ENCODE measurements at places on chromosomes 7 and 10.
A peak's percentile ranks its signal among the peaks of the same experiment; 100 is the strongest.

- no peak for DNase-seq
Measured at GRCh38 chr7:30511973-30512662, 7.5 kb upstream of the GGCT start.

GRCh38 chr10:4127518-4128315, 342.7 kb upstream of the KLF6 start:
- no peak for DNase-seq

DNA sequence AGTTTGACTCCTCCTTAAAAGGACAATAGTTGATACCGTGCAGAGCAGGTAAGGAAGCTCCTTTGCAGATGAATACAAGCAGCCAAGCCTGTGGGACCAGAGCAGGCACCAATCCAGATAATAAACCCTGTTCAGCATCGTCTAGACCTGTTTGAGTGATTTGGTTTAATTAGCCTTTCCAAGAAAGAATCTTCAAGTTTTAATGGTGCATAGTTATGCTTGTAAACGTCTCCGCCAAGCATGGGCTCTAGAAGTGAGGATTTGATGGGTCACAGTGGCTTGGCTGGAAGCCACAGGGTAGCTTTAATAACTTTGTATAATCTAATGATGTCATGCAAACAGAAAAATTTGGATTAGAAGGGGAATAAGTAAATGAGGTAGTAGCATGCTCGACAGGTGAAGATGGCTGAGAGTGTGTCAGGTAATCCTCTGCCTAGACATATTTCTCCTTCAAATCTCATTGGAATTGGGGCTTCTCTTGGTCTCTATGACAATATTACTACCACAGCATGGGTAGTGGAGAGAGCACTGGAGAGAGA, 188.4 kb downstream of the DYNC1I1 start:
- no peak for DNase-seq

- no peak for DNase-seq
Measured at GRCh38 chr10:69180525-69181204, 631 bp downstream of the SUPV3L1 start.

- DNase-seq, result no peak
Measured at GRCh38 chr7:55160539-55160938, 141.7 kb downstream of the EGFR start.

- DNase-seq, result peak; percentile 87
Measured at GRCh38 chr7:35037526-35038341, 449 bp upstream of the DPY19L1 start.

GRCh38 chr7:91431601-91432000, 167.4 kb downstream of the FZD1 start:
- no peak for DNase-seq

GRCh38 chr7:480531-481218, 39.0 kb downstream of the PDGFA start:
- DNase-seq, result no peak

- no peak for DNase-seq
Measured at GRCh38 chr10:11713186-11713743, 28.9 kb upstream of the ECHDC3 start.

DNA sequence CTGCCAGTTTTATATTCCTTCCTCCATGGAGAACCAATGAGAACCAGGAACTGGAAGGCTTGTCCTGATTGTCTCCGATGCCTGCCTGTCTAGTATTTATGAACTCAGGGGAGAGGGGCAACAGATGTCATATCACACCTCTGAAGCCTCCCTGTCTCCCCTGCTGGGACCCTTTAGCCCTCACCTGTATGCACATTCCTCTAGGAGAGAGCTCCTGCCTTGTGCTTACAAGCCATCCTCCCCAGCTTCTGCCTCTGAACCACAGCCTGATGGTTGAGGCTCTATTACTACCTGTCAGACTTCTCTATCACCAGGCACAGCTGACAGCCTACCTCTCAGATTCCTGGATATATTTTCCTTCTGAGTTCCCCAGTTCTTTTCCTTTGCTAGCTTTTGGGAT, 5.9 kb upstream of the FAM131B start:
- no peak for DNase-seq

DNA sequence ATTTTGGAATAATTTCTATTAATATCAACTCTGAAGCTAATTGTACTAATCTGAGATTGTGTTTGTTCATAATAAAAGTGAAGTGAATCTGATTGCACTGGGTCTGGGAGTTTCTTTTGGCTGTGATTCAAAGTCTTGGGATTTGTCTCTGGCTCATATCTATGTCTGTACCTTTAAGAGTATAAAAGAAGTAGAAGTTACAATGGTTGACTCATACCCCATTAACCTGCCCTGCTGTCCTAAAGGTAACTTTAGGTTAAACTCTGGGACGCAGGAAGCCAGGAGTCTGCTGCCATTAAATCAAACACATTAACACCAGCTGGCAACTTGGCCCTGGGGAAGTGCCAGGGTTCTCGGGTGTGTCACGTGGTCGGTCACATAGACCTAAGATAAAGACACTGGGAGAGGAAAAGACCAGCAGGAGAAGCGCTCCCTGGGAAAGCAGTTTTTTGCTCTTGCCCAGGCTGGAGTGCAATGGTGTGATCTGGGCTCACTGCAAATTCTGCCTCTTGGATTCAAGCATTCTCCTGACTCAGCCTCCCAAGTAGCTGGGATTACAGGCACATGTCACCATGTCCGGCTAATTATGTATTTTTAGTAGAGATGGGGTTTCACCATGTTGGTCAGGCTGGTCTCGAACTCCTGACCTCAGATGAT, 17.8 kb downstream of the SCD start:
- DNase-seq, result no peak

- DNase-seq, result no peak
Measured at GRCh38 chr7:142939226-142939910, at the start of gene LLCFC1. TSS of gene LLCFC1 (plus strand) at chr7:142939484. CDS start at chr7:142939622, 138 bp downstream.

DNA sequence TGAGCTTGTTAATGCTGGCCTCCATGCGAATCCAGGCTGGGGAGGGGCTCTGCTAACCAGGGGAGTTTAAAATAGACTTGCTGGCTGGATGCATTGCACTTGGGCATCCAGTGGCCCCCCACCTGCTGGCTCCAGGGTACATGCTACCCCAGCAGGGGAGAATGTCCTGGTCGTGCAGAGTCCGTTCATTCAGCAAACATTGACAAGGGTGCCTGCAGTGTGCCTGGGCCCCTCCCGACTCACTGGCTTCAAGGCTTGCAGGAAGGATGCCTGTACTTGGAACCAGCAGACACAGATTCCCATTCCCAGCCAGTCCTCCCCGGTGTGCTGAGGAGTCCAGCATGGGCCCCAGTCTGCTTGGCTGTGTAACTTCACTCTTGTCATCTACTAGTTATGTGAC, 1.5 kb downstream of the SLC29A3 start:
- no peak for DNase-seq

DNA sequence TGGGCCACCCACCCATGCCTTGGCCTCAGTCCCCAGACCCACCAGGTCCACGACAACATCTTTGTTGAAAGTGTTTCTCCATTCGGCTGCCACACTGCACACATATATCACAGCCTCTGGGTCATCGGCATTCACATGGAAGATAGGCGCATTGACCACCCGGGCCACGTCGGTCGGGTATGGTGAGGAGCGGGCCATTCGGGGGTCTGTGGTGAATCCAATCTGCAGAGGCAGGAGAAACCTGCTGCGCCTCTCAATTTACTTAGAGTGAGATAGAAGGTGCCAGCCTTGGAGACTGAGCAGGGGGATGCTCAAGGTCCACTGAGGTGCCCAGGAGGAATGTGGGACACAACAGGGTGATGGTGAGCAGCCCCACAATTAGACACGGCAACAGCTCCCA, 16.4 kb downstream of the OGDHL start:
- no peak for DNase-seq

- no peak for DNase-seq
Measured at GRCh38 chr10:78331391-78331922, 297.8 kb downstream of the RPS24 start.

- no peak for DNase-seq
Measured at GRCh38 chr10:68756766-68757165, 35.7 kb downstream of the CCAR1 start.

DNA sequence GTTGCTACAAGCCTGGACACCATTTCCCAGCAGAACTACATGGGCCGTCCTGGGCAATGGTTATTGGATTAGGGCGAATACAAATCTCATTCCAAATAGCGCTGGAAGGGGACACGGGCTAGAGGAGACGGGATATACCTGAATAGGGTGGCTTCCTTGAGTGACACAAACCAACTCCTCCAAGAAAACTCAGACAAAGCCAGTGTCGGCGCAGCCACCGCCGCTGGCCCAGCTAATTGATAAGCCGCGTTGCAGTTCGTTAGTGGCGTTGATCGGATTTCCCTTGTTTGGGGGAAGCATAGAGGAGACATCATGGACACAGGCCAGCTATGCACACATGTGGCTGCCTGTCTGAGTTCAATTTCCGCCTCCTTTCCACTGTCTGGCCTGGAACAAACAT, 55.7 kb downstream of the EBF3 start:
- DNase-seq, result no peak

DNA sequence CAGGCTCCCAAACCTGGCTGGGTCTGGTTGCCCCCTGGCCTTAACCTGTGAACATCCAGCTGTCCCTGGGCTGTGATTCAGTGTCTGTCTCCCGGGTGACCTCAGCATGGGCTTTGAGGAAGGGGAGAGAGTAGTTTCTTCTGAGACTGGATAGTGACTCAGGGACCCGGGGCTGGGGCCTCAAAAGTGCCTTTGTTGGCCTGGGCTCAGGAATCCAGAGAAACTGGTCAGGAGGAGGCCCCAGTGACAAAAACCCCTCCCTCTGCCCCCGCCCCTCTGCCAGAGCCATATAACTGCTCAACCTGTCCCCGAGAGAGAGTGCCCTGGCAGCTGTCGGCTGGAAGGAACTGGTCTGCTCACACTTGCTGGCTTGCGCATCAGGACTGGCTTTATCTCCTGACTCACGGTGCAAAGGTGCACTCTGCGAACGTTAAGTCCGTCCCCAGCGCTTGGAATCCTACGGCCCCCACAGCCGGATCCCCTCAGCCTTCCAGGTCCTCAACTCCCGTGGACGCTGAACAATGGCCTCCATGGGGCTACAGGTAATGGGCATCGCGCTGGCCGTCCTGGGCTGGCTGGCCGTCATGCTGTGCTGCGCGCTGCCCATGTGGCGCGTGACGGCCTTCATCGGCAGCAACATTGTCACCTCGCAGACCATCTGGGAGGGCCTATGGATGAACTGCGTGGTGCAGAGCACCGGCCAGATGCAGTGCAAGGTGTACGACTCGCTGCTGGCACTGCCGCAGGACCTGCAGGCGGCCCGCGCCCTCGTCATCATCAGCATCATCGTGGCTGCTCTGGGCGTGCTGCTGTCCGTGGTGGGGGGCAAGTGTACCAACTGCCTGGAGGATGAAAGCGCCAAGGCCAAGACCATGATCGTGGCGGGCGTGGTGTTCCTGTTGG, at the start of gene CLDN4:
Gene CLDN4, plus strand, starts transcription at position 316 of the 903 bp plus-strand sequence. Its CDS starts 206 bp downstream, at position 522.
- DNase-seq, result no peak

- DNase-seq, result no peak
Measured at GRCh38 chr7:102933763-102934162, 21.0 kb downstream of the LRRC17 start.
